Activated CD4-positive, alpha-beta T cell treated with anti-CD3 and anti-CD28 coated beads for 1 hour (primary cell): ENCODE measurements at places on chromosomes 5 and 9.

DNA sequence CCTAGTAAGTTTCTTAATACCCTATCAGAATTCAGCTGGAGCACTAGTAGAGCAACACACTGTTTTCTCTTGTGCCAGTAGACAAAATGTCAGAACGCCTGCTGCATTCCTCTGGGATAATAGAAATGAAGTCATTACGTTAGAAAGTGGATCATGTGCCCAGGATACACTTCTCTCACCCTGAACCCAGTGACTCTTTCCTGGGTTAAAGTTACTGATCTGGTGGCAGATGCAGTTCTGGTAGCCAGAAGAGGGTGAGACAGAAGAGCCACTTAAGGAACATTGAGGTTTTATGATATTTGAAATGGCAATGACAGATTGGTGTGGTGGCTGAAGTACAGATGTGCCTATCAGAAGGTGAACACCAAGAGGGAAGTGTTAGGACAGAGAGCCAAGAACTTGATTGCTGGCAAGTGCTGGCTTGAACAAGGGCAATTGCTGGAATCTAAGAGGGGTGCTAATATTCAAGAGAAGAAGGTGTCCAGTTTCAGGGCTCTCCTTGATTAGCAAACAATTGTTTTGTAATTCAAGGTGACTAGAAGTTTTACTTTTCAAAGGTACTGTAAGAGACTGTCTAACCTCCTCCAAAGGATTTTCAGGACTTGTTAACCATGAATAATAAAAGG lies 93.7 kb upstream of the ERBIN start:
- no peak for DNase-seq

DNA sequence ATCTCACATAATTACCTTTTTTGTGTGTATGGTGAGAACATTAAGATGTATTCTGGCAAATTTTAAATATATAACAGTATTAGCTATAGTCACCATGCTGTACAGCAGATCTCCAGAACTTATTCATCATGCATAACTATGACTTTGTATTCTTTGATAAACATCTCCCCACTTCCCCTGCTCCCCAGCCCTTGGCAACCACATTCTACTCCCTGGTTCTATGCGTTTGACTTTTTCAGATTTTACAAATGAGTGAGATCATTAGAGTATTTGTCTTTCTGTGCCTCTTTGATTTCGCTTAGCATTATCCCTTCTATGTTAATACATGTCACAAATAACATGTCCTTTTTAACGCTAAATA lies 49.4 kb downstream of the SMC2 start:
- no peak for DNase-seq

DNA sequence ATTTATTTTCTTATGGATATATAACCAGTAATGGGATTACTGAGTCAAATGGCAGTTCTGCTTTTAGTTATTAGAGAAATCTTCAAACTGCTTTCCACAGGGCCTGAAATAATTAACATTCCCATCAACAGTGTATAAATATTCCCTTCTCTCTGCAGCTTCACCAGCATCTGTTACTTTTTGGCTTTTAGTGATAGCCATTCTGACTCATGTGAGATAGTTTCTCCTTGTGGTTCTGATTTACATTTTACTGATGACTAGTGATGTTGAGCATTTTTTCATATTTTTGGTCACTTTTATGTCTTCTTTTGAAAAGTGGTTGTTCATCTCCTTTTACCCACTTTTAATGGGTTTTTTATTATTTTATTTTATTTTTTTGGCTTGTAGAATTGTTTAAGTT lies 1290.3 kb upstream of the CDH9 start:
- no peak for DNase-seq

GRCh38 chr5:90967851-90968250 lies 409.3 kb downstream of the ADGRV1 start:
- no peak for DNase-seq

DNA sequence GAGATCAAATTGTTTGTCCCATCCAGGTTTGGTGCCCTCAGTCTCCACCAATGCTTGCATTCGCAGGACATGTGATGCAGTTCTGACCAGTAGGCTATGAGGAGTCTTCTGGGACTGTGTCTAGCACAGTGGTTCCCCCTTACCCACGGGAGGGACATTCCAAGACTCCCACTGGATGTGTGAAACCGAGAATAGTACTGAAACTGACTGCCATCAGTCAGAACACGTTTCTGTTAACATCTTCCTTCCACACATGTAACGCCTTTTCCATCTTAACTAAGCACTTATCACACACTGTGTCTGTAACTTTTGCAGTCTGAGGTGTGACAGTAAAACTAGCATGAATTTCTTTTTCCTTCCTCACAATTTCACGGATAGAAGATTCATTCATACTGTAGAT lies 74.7 kb downstream of the PTTG1 start:
- DNase-seq: no peak

DNA sequence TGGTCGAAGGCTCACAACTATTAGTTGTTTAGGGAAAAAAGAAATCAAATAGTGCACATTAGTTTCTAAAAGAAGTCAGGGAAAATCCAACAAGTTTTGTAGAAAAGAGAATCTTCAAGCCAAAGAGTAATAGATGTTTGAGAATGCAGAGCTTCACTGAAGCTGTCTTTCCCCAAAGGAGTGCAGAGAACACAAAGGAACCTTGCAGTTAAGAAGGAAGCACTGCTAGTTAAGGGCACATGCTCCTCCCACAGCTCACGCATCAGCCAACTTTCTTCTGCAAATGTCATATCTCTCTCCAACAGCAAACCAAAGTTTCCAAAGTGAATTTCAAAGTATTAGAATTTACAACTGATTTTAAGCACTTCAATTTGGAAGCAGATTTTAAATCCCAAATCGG lies 116.4 kb upstream of the FST start:
- DNase-seq: no peak

- no peak for DNase-seq
These were observed 2.0 kb upstream of the MEF2C start for GRCh38 chr5:88885002-88885401.

DNA sequence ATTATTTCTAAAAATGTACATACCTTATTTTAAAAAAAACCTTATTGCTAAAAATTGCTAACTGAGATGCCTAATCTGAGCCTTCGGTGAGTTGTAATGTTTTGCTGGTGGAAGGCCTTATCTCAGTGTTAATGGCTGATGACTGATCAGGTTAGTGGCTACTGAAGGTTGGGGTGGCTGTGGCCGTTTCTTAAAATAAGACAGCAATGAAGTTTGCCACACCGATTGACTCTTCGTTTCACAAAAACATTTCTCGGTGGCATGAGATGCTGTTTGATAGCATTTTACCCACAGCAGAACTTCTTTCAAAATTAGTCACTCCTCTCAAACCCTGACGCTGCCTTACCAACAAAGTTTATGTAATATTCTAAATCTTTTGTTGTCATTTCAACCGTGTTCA lies 14.7 kb downstream of the CENPK start:
- no peak for DNase-seq

DNA sequence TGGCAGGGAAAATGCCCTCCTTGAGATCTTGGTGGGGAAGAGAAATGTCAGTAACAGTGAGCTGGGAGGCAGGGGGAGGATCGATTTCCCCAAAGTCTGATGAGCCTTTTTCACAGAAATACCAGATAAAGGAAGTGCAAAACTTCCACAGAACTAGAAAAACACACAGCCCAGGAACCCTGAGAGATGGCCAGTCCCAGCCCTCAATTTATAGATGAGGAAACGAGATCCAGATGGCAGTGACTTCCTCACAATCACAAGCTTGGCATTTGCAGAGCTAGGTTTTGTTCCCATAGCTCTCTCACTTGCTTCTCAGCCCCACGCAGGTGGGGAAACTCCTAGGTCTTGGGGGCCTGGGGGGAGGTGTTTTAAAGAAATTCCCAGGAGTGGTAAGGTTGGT lies 3.8 kb upstream of the GGTA1 start:
- DNase-seq: no peak

GRCh38 chr5:96901384-96901783 lies 25.1 kb downstream of the ERAP2 start:
- DNase-seq: no peak

DNA sequence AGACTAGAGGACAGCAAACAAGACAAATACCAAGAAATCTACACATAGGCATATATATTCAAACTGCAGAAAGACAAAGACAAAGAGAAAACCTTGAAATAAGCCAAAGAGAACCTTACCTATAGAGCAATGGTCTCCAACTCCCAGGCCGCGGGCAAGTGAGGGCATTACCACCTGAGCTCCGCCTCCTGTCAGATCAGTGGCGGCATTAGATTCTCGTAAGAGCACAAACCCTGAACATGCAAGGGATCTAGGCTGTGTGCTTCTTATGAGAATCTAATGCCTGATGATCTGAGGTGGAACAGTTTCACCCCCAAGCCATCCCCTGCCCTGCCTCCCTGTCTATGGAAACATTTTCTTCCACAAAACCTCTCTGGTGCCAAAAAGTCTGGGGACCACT lies 101.0 kb upstream of the MRPS30 start:
- no peak for DNase-seq

DNA sequence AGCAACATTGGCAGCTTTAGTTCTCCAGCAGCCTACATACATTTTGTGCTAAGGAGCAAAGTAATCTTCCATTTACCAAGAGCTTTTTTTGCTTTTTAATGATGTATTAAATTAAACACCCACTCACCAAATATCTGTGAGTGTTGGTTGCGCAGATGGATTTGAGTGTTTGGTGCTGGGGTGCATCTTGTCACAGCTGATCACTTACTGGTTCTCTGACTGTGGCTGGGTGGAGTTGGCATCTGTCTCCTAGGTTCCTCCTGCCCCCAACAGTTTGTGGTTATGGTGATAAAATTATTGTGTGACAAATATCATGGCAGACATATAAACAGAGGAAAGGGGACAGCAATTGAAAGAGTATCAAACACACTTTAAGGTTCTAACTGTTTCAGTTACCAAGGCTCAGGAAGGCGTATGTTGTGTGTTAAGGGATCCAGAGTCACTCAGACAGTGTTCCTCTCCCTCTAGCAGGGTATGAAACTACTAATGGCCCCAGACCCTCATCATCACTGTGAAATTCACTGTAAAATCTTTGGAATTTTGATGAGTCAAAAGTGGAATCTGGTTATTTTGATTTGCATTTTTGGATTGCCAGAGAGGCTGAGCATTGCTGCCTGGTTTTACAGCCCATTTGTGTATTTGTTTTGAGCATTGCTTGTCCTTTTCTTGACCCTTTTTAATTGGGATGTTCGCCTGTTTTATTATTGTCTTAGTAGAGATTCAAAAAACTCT lies 81.7 kb downstream of the PDE8B start:
- no peak for DNase-seq

GRCh38 chr5:80837679-80838078 lies 122.5 kb upstream of the RASGRF2 start:
- DNase-seq: no peak

GRCh38 chr9:18045326-18045725 lies 428.6 kb upstream of the ADAMTSL1 start:
- DNase-seq: no peak
